Stimulated activated CD4-positive, alpha-beta T cell treated with anti-CD3 and anti-CD28 coated beads, Interleukin-1b, Interleukin-23, amount 100 ng/mL, for 1 hour (primary cell): ENCODE measurements at places on chromosomes 5 and 9.

DNA sequence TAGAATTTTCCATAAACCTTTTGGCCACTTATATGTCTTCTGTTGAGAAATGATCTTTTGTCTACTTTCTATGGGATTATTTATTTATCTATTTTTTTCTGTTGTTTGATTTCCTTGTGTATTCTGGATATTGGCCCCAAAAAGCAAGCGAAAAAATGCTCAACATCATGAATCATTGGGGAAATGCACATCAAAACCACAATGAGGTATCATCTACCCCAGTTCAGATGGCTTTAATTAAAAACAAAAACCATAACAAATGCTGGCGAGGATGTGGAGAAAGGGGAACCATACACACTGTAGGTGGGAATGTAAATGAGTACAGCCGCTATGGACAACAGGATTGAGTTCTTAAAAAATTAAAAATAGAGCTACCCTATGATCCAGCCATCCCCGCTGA, 125.0 kb upstream of the LPCAT1 start:
- DNase-seq: no peak

DNA sequence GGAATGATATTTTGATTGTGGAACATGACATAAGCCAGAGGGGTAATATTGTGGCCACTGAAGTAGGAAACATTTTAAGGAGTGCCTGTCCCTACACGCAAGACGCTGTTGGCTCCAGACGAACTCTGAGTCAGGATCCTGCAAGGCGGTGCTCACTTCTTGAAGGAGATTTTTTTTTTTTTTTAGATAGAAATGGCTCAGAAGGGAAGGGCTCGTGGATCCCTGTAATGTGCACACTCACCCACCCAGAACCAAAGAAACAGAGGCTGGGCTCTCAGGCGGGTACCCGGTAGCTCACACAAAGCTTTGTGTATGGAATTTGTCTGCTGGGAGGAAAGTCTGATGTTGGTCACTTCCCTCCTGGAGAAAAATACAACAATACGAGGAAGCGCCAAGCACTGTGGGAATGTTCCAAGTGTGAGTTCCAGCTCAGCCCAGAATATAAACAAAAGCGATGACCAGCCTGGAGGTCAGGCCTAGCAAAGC, 25.7 kb downstream of the RAPGEF1 start:
- no peak for DNase-seq

GRCh38 chr5:1391691-1392090, 46.8 kb upstream of the CLPTM1L start:
- no peak for DNase-seq

- DNase-seq: no peak
Measured at GRCh38 chr9:69877852-69878514, 57.4 kb downstream of the CFAP95 start.

DNA sequence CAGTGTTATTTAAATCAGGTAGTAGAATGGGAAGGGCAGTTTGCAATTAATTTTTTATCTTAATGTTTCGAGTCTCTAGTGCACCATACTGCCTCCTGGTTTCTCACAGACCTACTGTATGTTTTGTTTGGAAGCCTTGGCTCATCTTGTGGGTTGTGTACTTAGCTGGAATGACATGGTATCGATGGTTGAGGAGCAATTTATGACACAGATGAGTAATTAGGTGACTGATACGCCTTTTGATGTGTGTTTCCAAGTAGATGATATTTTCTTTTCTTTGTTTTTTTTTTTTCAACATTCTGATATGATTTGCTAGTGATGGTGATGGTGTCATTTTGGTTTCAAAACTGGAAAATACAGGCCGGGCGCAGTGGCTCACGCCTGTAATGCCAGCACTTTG, 16.1 kb downstream of the BASP1 start:
- no peak for DNase-seq

DNA sequence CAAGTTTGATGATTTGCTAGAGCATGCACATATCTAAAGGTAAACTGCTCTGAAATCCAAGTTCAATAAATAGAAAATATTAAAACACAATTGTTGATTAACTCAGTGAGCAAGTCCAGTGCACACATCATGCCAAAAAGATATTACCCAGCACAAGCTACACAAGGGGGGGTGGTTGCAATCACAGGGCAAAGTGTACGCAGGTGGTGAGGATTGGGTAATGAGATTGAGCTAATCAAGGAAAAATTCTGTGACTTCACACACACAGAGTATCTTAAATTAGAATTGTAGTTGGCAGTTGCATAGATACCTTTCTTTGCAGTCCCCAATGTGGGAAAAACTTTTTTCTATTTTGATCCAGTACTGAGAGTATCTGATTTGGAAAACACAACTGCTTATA, 156.1 kb upstream of the NTRK2 start:
- no peak for DNase-seq

DNA sequence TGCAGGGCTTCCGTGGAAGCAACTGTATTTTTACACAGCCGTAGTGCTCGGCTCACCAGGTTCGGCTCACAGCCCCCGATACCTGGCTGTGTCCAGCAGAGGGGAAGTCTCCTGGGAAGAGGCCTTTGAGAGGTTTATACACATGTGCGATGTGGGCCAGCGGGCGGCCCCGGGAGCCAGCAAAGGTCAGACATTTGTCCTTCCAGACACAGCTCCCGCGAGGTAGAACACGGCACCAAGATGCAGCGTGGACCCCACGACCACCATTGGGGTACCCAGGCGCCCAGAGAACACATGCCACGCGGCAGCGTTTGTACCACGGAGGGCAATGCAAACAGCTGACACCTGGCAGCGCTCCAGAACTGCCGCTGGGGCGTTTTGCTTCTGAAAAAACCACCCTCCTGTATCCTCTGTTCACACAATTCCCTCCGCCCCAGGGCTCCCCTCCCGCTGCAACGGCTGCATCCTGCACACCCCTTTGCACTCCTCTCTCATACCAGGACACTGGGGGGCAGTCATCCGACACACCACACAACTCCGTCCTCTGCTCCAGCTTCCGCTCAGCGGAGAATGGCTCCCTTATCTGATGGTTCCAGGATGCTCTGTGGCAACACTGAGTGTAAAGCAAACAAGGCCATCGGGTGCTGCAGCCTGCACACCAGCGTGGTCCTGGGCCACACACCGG, 235.3 kb downstream of the SYK start:
- DNase-seq: peak; percentile 12

- no peak for DNase-seq
Measured at GRCh38 chr5:123802298-123802951, 290.4 kb downstream of the CSNK1G3 start.

DNA sequence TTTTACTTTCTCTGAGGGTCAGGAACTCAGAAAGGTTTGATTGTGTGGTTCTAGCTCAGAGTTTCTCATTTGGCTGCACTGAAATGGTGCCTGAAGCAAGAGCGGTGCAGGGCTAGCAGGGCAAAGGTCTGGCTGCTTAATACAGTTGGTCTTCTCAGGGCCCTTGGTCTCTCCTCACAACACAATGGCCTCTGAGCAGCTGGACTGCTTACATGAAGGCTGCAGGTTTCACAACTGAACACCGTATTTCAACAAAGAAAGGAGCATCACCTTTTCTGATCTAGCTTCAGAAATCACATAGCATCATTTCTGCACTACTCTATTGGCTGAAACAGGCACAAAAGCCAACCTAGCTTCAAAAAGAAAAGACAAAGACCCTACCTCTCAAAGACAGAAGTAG, 122.2 kb downstream of the MLLT3 start:
- no peak for DNase-seq

DNA sequence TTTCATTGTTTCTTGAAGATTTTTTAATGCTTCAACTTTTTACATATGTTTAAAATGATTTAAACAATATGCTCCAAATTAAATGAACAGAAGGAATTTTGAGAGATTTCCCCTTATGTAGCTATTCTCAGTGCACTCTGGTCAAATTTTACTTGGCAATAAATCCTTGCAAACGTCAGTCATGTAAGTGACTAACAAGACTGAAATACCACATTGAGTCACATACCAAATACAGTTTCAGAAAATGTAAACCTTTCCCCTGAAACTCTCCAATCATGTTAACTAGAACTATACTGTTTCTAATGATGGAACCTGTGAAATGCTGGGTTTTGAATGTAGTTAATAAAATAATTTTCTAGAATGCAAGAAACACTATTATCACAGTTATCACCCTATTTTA, 29.6 kb downstream of the SAR1B start:
- DNase-seq: no peak

DNA sequence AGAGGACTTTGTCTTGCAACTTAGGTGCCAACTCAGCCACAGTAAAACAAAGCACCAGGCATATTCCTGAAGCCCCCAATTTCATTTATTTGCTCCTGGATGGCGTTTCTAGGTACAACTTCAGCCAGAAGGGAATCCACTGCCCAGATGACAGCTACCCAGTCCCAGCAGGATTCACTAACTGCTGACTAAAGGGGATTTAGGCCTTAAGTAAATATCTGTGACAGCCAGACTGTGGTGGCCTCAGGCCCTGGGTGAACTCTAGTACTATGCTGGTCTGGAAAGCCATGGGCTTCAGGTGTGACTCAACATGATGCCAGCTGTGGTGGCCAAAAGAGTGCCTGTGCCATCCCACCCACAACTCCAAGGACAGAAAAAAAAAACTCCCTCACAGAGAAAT, 396.1 kb upstream of the CCNG1 start:
- no peak for DNase-seq
